ENCODE measurements at places on chromosomes 2 and 18.
A peak's percentile ranks its signal among the peaks of the same experiment; 100 is the strongest.

- H3K27ac ChIP-seq = no peak overlapping the region
- DNase-seq = no peak
- no peaks in the 10 kb centered on the region for H3K36me3 ChIP-seq
- H3K4me1 ChIP-seq = no peaks in the 10 kb centered on the region
Measured at GRCh38 chr2:195603998-195604397, 53.0 kb upstream of the SLC39A10 start.

DNA sequence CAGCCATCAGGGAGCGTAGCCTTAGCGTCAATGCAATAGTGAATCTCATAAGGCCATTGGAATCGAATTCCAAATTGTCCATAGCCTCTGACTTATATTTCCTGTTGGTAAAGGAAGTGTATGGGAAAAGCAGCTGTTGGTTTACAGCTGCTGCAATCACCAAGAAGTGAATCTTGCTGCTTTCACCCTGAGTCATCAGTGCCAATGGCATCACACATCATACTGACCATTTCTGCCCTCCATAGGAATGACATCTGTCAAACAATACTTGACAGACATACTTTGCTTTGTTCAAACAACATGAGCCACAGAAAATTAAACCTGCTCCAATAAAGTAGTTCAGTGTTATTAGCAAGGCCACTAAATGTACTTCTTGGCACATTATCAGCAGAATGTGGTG is 111.2 kb upstream of the KLHL29 start:
- no peaks in the 10 kb centered on the region for H3K4me1 ChIP-seq
- H3K27me3 ChIP-seq = no peaks in the 10 kb centered on the region
- DNase-seq = no peak
- no peak overlapping the region for H3K27ac ChIP-seq

- H3K4me1 ChIP-seq = no peaks in the 10 kb centered on the region
- H3K36me3 ChIP-seq = no peaks in the 10 kb centered on the region
- DNase-seq = no peak
- H3K4me3 ChIP-seq = no peak overlapping the region
- no peaks in the 10 kb centered on the region for H3K27me3 ChIP-seq
Measured at GRCh38 chr2:19642501-19642900, 259.3 kb downstream of the TTC32 start.

GRCh38 chr18:2559249-2559648 is 12.1 kb downstream of the METTL4 start:
- no peak for DNase-seq
- no peak overlapping the region for H3K27ac ChIP-seq
- H3K4me1 ChIP-seq = peaks cover 12% of the 10 kb centered on the region
- H3K4me3 ChIP-seq = no peak overlapping the region
- H3K36me3 ChIP-seq = no peaks in the 10 kb centered on the region

DNA sequence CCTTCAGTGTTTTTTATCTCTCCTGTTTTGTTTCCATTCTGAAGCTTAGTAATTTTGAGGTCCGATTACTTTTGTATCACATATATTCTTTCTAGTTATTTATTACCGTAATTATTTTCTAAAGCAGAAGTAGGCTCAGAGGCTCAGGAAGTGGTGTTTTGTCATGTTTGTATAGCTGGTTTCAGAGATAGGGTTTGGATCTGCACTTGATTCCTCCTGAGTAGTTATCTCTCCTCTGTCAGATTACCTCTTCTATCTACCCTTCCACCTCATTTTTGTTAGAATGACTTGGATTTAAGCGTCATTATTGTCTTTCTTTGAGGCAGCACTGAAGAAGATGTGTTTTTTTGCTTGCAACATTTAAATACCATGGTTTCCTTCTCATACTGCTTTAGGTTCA is 95.4 kb downstream of the MTA3 start:
- DNase-seq = no peak
- no peaks in the 10 kb centered on the region for H3K36me3 ChIP-seq
- no peak overlapping the region for H3K4me3 ChIP-seq

DNA sequence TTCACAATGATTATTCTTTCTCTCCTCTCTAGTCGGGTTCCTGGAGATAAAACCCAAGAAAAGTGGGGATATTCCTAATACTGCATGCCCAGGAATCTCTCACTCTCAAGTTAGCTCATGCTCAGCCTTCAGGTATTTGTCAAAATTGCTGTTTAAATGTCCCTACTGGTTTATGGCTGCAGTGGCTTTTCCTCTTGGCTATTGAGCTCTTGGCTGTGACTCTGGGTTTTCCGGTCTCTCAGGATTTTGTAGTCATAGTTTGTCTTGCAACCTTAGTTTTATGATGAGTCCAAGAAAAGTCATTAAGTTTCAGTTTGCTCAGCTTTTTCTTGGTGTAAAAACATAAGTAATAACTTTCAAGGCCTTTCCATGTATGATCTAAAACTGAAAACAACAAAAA is 820.7 kb upstream of the HS6ST1 start:
- H3K27me3 ChIP-seq = no peaks in the 10 kb centered on the region
- H3K36me3 ChIP-seq = no peaks in the 10 kb centered on the region
- H3K27ac ChIP-seq = no peak overlapping the region
- no peak for DNase-seq
- no peaks in the 10 kb centered on the region for H3K4me1 ChIP-seq

DNA sequence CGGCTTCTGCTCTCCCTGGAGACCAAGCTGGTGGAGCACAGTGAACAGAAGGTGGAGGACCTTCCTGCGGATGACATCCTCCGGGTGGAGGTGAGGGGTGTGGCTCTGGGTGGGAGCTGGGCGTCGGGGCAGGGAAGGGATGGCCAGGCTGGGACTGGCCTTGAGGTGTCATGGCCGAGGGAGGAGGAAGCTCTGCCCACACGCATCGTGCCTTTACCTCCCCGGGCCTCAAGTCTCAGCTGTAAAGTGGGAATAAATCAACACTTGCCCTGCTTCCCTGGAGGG is 98.2 kb downstream of the DYSF start:
- no peak for DNase-seq
- no peaks in the 10 kb centered on the region for H3K27me3 ChIP-seq
- H3K4me3 ChIP-seq = no peak overlapping the region

- no peaks in the 10 kb centered on the region for H3K4me1 ChIP-seq
- no peak overlapping the region for H3K4me3 ChIP-seq
- no peak overlapping the region for H3K27ac ChIP-seq
Measured at GRCh38 chr2:157228946-157229345, 28.6 kb upstream of the GALNT5 start.

DNA sequence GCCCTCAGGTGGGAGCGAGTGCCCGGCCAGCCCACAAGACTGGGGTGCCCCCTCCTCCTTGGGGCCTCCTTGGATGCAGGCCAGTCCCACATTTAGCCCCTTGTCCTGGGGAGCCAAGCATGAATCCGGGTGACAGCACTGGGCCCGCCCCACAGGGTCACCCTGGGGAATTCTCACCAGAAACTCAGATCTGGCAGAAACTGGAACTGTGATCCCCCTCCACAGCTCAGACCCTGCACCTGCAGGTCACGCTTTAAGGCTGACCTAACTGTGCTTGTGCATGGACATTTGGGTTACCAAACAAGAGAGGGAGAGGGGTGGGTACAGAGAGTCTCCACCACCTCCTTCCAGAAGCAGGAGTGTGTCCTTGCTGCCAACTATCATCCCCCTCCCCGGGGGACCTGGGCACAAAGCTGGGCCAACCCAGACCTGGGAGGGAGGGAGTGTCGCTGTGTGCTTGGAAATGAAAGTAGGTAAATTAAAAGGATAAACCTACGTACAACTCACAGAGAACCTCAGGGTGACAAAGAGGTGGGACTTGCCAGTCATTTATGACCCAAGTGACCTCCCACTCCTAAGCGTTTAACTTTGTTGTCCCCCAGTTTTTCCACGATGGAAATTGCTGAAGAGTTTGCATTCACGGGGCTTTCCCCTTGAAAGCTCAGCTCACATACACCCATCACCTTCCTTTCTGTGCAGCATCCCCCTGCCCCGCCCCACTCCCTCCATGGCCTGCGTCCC is 9.1 kb downstream of the ITM2C start:
- no peak for DNase-seq
- no peaks in the 10 kb centered on the region for H3K27me3 ChIP-seq
- H3K4me1 ChIP-seq = peaks cover 34% of the 10 kb centered on the region
- H3K36me3 ChIP-seq = no peaks in the 10 kb centered on the region

- peaks cover 5% of the 10 kb centered on the region for H3K4me1 ChIP-seq
- no peak within 1 kb of the TSS for H3K27ac ChIP-seq
- peak within 1 kb of the TSS; percentile 55 for H3K4me3 ChIP-seq
- H3K27me3 ChIP-seq = peaks cover 55% of the 10 kb centered on the region
Measured at GRCh38 chr2:70978341-70979179, at the start of gene ANKRD53. Gene ANKRD53 (plus strand): TSS chr2:70978630. CDS start chr2:70978646, 16 bp downstream.

All from neural progenitor cell (in vitro differentiated cells).